Activated gamma-delta T cell treated with anti-CD3 and anti-CD28 coated beads, Interleukin-2, amount 50 U/mL, for 16 hours (primary cell): ENCODE measurements at places on chromosomes 6 and 20.

DNA sequence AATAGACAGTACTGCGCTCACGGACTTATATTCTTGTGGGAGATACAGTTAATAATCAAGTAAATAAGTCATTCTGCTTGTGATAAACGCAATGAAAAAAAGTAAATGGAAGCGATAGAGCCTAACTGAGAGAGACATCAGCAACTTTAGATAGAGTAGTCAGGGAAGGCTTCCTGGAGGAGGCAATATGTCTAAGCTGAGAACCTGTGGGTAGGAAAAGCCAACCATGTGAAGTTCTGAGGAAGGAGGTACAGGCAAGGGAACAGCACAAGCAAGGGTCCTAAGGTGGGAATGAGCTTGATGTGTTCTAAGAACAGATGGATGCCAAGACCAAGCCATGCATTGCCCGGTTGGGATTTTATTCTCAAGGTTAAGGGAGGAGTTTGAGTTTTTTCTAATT is 7.2 kb upstream of the KCNB1 start:
- no peak for DNase-seq

GRCh38 chr6:31729979-31730630 is 1.0 kb upstream of the DDAH2 start:
- DNase-seq, result peak; percentile 56

GRCh38 chr6:143099647-143100046 is 39.0 kb downstream of the AIG1 start:
- DNase-seq, result no peak

DNA sequence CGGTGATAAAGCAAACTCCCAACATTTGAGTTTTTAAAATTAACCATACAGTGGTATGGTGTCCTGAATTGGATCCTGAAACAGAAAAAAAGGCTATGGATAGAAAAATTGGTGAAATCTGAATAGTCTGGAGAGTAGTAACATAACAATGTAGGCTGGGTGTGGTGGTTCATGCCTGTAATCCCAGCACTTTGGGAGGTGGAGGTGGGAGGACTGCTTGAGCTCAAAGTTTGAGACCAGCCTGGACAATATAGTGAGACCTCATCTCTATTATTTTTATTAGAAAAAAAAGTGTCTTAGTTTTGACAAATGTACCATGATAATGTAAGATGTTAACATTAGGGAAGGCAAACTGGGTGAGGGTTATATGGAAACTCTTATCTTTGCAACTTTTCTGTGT is 11.0 kb downstream of the EEF1A1 start:
- no peak for DNase-seq

- no peak for DNase-seq
Measured at GRCh38 chr6:105677671-105678475, 275.0 kb upstream of the PREP start.

DNA sequence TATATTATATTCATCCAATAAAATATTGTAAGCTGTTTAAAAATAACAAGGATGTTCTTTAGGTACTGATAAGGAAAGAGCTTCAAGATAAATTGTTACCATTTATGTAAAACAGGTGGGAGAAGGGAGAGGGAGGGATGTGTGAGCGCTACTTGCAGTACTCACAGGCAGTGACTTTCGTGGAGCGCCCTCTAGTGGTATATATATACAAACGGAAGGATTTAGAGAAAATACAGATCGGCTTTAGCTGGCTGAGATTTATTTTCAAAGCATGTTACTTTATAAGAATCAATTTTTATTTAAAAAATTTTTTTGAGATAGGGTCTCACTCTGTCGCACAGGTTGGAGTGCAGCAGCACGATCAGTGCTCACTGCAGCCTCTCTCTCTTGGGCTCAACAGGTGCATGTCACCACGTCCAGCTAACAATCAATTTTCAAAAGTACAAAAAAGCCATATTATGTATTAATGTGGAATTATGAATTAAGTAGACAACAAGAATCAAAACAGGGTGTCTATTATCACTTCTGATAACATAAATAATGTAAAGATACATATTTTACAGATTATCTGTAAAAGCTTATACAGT is 3.3 kb upstream of the MOG start:
- DNase-seq, result peak; percentile 30

GRCh38 chr6:3928111-3928510 is 78.9 kb downstream of the FAM50B start:
- DNase-seq, result no peak

GRCh38 chr6:146574211-146574610 is 24.6 kb upstream of the ADGB start:
- no peak for DNase-seq

GRCh38 chr6:149331043-149331807 is 13.7 kb downstream of the TAB2 start:
- DNase-seq, result no peak

- DNase-seq, result no peak
Measured at GRCh38 chr6:36636687-36637418, 41.7 kb upstream of the CDKN1A start.

DNA sequence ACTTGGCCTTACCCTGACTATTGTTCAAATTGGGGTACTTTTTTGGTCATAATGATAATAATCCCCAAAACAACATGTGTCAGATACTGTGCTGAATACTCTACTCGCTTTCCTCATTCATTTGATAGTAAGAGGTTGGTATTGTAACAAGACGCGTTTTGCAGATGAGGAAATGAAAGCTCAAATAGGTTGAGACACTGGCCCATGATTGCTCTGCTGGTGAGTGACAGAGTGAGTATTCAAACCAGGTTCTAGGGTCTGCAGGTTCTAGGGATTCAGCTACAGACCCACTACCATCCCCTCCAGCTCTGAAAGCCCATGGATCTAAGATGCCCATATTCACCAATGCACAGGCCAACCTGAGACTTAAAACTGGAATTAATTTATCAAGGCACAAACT is 1.3 kb upstream of the ENPP4 start:
- no peak for DNase-seq

- DNase-seq, result no peak
Measured at GRCh38 chr6:140960566-140960965, 1172.2 kb upstream of the GJE1 start.

- DNase-seq, result no peak
Measured at GRCh38 chr6:70142034-70142433, 160.8 kb downstream of the COL9A1 start.

DNA sequence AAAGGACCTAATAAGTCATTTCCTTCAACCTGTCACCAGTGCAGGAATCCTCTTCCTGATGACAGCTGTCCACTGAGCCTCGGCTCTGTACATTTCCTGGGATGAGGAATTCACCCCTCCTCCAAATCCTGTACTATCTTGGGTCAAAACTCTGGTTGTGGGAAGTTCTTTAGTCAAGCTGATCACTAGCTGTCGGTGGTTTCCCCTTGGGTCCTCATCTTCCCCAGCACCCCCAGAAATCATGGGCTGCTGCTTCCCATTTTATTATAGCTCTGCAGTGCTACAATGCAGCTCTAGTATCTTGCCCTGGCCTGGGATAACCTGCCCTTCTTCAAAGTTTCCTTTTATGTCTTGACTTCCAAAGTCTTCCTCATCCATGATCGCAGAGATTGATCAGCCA is 14.6 kb upstream of the ADA start:
- DNase-seq, result no peak

GRCh38 chr6:91132461-91132860 is 545.6 kb upstream of the MAP3K7 start:
- no peak for DNase-seq

DNA sequence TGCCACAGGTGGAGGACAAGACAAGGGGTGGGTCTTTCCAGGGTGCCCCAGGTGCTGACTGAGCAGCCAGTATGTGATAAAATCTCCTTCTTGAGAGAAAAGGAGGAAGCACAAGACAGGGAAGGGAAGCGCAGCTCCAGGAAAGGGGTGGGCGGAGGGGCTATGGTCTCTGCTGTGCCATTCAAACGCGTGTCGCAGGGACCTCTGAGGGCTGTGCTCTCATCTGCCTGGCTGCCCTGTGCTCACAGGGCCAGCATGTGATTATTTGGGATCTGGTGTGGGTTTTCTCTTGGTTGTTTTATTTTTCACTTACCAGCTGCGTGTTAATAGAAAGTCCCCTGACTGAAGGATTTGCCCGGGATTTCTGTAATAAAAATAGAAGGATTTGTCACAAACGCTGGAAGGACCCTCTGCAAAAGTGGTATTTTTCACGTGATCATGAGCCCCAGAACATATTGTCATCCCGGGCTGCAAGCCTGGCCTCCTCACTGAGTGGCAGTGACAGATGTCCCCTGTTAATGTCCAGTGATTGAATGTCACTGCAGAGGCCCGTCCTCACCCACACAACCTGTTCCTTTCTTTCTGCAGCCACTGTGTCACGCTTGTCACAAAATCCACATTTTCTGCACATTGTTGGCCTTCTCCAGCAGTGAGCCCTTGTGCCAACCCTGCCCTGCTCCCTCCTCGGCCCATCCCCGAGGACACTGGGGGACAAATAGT is 35.0 kb upstream of the VSX1 start:
- DNase-seq, result no peak

DNA sequence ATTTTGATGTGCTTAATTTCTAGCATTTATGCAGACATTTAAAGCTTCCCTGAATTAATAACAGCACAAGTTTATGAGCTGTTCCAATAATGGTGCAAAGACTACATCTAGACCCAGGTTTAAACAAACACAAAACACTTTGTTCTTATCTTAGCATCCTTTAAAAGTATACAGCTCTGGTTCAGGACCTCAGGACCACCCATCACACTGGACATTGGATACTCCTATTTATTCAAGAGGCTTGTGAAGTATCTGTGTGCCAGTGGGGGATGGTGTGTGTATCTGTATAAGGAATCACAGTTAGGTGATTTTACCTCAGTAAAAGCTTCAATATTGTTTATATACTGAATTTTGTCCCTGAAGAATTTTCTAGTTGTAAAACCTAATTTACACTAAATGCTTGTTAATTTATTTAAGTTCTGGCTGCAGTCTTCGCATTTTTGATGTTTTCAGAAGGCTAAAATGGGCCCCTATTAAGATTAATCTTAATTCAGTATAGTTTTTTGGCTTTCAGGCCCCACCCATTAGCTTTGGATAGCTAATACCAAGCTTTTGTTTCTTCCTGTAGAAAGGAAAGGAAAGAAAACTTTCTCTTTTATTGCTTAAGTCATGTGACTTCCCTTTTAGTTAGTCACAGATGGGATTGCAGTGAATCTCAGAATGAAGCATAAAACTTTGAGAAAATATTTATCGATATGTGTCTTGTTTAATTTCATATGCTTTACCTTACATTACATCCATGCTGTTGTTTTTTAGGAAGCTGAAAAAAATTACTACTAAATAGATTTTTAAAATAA is 13.1 kb downstream of the LIN28B start:
- no peak for DNase-seq

GRCh38 chr6:52595000-52595795 is 18.3 kb upstream of the TRAM2 start:
- DNase-seq, result no peak

GRCh38 chr6:157230910-157231309 is 92.4 kb downstream of the TMEM242 start:
- no peak for DNase-seq

DNA sequence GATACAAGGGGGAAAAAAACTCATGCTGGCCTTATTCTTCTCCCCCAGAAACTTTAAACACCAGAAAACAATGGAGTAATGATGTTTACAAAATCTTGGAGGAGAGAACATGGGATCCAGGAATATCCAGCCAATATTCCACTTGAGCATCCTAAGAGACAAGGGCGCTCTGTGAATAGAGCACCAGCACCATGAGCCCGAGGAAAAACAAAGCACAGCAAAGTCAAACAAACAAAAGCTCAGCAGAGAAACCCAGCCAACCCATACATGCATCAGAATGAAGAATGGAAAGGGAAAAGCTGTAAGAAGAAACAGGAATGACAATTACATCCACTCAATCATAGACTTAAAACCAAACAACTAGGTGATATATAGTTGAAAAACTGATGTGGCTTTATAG is 4.6 kb upstream of the NAA20 start:
- DNase-seq, result no peak

DNA sequence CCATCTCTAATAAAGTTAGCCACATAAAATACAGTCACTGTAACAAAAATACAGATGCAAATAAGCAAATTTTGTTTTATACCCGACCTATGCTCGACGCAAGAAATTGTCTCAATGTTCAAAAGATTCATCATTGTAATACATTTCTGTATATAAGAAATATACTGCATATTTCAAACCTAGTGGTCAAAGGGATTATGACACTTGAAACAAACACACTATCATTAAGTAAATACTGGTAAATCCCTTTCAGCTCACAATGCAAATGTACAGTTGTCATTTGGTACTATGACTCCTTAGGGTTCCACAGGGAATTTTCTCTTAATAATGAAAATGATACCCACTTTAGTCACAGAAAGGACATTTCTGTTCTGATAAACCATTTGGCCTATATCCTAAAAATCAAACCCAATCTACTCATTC is 2.2 kb downstream of the HIVEP2 start:
- DNase-seq, result no peak

- DNase-seq, result no peak
Measured at GRCh38 chr6:106247293-106247692, 78.3 kb downstream of the ATG5 start.

DNA sequence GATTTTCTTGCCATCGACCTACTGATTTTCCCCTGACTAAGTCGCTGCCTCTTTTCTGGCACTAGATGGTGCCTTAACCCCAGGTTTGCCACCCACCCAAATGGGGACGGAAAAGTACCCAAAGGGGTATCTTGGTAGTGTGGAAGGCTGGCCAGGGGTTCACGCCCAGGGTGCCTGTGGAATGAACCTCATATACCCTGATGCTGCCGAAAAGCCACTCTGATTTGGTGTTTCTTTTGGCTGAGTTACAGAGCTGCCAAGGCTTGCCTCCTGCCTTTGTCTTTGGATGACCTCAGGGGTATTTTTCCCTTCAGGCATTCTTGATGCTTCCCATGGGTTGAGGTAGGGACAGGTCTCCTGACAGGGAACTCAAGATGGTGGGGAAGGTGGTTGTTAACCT is 78.1 kb downstream of the MAP3K7 start:
- DNase-seq, result no peak
